Endothelial cell (in vitro differentiated cells): ENCODE measurements at places on chromosomes 6 and 20.

- no peak overlapping the region for H3K27ac ChIP-seq
- H3K27me3 ChIP-seq, result no peaks in the 10 kb centered on the region
- no peak overlapping the region for H3K4me3 ChIP-seq
- DNase-seq, result no peak
Observed at GRCh38 chr20:10857352-10858070, 183.7 kb upstream of the JAG1 start.

DNA sequence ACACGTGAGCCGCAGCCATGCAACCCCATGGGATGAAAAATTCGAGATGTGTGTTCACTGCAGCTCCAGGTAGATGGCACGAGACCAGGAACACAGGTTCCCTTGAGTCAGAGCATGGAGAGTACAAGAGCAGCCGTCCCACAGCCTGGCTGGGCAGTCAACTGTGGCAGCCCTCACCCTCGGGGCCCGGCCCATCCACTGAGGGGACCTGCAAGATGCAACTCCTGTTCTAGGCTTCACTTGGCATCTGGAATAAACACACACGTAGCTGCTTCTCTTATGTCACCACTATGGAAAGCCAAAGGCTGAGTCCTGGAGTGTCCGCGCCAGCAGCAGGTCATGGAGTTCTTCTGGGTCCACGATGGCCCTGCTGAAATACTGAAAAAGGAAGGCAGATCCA is 77.0 kb downstream of the WDR27 start:
- no peak for DNase-seq
- H3K4me1 ChIP-seq, result peaks cover 11% of the 10 kb centered on the region
- peak overlapping the region; percentile 48 for H3K27ac ChIP-seq
- peaks cover 20% of the 10 kb centered on the region for H3K36me3 ChIP-seq
- no peak overlapping the region for H3K4me3 ChIP-seq

GRCh38 chr20:21064924-21065323 is 41.2 kb downstream of the LINC00237 start:
- H3K36me3 ChIP-seq, result no peaks in the 10 kb centered on the region
- H3K27ac ChIP-seq, result no peak overlapping the region
- H3K4me3 ChIP-seq, result no peak overlapping the region
- no peak for DNase-seq

DNA sequence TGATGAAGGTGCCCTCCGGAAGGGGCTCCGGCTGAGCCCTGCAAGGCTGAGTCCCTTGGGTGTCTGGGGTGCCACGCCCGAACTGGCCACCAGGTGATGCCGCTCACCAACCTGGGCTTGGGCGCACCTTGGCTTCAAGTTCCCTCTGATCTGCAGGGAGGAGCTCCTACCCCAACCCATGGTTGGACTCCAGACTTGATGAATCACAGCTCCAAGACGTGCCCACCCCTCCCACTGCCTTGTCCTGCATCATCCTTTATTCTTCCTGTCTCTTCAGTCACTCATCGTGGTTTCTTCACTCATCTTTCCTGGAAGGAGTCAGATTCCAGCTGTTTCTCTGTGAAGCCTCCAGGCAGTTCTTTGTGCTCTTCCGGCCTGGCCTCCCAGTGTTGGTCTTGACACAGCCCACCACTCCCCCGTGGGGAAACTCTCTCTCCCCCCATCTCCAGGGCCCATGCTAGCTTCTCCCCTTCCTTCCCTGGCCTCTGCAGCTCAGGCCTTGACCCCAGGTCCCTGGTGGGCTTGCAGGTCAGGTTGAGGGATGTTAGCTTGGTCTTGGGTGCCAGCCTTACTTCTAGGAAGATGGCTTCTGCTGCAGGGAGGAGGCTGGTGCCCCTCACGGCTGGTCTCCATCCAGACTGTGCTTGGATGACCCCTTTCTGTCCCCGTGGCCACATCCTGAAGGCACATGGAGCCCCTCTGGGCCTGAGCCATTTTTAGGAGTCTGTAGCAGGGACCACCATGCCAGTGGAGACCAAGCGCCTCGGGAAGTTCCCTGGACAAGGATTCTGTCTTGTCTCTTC is 2.6 kb upstream of the ZBP1 start:
- H3K27me3 ChIP-seq, result peaks cover 5% of the 10 kb centered on the region
- H3K4me1 ChIP-seq, result peaks cover 5% of the 10 kb centered on the region
- H3K36me3 ChIP-seq, result no peaks in the 10 kb centered on the region
- peak; percentile 63 for DNase-seq

GRCh38 chr6:84422380-84422968 is 195.0 kb upstream of the CEP162 start:
- H3K27ac ChIP-seq, result no peak overlapping the region
- peak; percentile 91 for DNase-seq
- no peaks in the 10 kb centered on the region for H3K36me3 ChIP-seq
- peaks cover 24% of the 10 kb centered on the region for H3K4me1 ChIP-seq

GRCh38 chr6:22732176-22732970 is 163.0 kb downstream of the HDGFL1 start:
- no peak overlapping the region for H3K27ac ChIP-seq
- no peaks in the 10 kb centered on the region for H3K27me3 ChIP-seq
- no peak overlapping the region for H3K4me3 ChIP-seq

DNA sequence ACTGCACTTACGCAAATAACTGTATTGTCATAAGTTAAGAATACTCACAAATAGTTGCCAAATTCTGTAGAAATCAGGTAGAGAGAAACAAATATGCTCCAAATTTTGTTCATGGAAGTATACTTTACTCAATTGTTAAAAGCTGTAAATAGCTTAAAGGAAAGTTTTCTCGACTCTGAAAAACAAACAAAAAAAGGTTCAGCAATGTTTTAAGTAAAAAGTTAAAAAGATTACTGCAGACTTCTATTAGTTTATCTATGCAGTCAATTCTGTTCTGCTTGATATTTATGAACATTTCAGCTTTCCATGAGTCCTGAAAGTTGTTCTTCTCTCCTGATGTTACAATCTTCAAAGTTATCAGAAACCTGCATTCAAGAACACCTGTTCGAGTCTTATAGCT is 37.5 kb upstream of the FAM8A1 start:
- H3K4me3 ChIP-seq, result no peak overlapping the region
- no peak overlapping the region for H3K27ac ChIP-seq
- DNase-seq, result no peak
- H3K4me1 ChIP-seq, result no peaks in the 10 kb centered on the region
- H3K36me3 ChIP-seq, result peaks cover 8% of the 10 kb centered on the region

GRCh38 chr6:12735786-12736185 is 19.2 kb downstream of the PHACTR1 start:
- no peaks in the 10 kb centered on the region for H3K27me3 ChIP-seq
- DNase-seq, result no peak
- H3K4me1 ChIP-seq, result no peaks in the 10 kb centered on the region
- no peaks in the 10 kb centered on the region for H3K36me3 ChIP-seq
- no peak overlapping the region for H3K4me3 ChIP-seq

DNA sequence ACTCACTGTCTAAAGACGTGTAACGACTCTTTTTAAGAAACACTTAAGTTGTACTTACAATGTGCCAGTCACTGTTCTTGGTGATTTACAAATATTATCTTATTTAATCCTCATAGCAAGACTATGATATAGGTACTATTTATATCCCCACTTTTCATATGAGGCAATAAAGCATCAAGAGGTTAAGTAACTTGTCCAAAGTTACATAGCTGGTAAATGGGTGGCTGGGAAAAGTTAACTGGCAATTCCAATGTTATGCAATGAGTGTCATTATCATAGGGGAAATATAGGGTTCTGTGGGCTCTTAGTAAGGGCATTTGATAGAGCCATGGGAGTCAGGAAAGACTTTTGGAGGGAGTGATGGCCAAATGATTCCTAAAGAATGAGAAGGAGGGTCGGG is 21.4 kb upstream of the RIPOR2 start:
- H3K27me3 ChIP-seq, result no peaks in the 10 kb centered on the region
- H3K27ac ChIP-seq, result no peak overlapping the region
- H3K36me3 ChIP-seq, result no peaks in the 10 kb centered on the region
- no peak overlapping the region for H3K4me3 ChIP-seq
- no peak for DNase-seq
- no peaks in the 10 kb centered on the region for H3K4me1 ChIP-seq

- no peak for DNase-seq
- H3K4me1 ChIP-seq, result peaks cover 15% of the 10 kb centered on the region
- no peaks in the 10 kb centered on the region for H3K36me3 ChIP-seq
- no peak overlapping the region for H3K4me3 ChIP-seq
Observed at GRCh38 chr6:108832738-108833137, 15.5 kb upstream of the ARMC2 start.

- H3K27ac ChIP-seq, result peak overlapping the region; percentile 22
- H3K36me3 ChIP-seq, result peaks cover 10% of the 10 kb centered on the region
- H3K4me1 ChIP-seq, result peaks cover 14% of the 10 kb centered on the region
Observed at GRCh38 chr20:51009303-51010042, 13.4 kb downstream of the KCNG1 start.

DNA sequence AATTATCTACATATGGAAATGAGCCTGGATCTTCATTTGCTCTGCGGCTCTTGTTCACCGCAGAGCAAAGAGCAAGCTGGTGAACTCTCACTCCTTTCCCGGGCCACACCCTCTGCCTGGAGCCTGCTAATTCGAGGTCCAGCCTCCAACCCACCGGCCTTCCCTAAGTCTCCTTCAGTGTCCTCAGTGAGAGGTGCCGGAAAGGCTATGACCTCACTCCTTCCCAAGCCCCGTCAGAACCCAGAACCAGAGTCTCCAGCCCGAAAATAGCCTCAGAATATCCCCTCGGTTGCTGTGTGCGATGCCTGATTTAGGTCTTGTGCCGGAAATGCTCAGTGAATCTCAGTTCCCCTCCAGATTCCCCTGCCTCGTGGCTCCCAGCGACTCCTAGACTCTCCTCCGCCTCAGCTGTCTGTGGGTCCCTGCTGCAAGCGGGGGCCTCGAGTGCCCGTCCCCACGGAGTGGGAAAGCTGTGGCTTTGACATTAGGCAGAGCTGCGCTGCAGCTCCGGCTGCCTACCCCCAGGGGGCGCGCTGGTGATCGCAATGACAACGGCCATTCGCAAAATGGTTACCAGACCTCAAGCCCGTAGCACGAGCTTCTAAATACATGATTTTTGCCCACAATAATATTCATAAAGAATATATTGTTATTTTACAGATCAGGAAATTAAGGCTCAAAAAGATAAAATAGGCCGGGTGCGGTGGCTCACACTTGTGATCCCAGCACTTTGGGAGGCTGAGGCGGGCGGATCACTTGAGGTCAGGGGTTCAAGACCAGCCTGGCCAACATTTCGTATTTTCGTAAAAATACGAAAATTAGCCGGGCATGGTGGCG is 4.1 kb upstream of the BNIP5 start:
- peaks cover 8% of the 10 kb centered on the region for H3K4me1 ChIP-seq
- no peak overlapping the region for H3K4me3 ChIP-seq
- H3K27ac ChIP-seq, result no peak overlapping the region

DNA sequence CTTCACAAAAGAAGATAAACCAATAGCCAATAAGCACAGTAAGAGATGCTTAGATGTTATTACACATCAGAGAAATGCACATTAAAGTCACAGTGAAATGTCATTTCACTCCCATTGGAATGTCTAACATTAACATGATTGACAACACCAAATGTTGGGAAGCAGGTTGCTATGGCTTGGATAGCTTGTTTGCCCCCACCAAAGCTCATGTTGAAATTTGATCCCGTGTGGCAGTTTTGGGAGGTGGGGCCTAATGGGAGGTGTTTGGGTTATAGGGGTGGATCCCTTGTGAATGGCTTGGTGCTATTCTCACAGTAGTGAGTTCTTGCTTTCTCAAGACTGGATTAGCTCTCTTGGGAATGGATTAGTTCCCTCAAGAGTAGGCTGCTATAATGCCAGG is 44.8 kb downstream of the MRAP2 start:
- H3K27me3 ChIP-seq, result no peaks in the 10 kb centered on the region
- DNase-seq, result no peak
- H3K36me3 ChIP-seq, result no peaks in the 10 kb centered on the region
